ENCODE measurements at places on chromosomes 7 and 10. TPM values are rescaled to one million over a fixed set of nuclear protein-coding genes. Genes with fewer than 3 reads are reported as not detected.

Gene FAM25A
- total RNA-seq: not detected

Gene FOXI2
- not detected for total RNA-seq

Gene CALY
- total RNA-seq: not detected

Gene CPED1
- total RNA-seq: 0.77 TPM

Gene PLEKHS1
- total RNA-seq: not detected

Gene GNGT1
- not detected for total RNA-seq

Gene SEMA3D
- not detected for total RNA-seq

Gene BMPER
- total RNA-seq: not detected

Gene PIP
- total RNA-seq: not detected

Gene SUGCT
- total RNA-seq: 0.51 TPM

Gene SPAM1
- not detected for total RNA-seq

DNA sequence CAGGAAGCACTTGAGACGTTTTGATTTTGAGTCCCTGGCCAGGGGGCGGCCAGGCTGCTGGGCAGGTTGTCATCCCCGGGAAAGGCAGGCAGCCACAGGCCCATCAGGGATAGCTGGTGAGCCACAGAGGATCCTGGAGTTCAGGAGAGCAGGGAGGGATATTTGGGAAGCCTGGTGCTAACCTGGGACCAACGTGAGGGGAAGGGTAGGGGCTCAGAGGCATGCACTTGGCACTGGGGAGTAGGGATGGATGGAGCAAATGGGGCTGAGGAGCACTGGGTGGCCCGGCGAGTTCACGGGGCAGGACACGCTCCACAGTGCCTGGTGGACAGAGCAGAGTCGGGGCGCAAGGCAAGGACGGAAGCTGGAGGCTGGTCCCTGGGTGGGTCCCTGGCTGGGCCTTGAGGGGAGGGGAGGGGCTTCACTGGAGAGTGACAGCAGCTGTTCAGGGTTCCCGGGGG is 30.2 kb downstream of the LRRC27 start:
- no peaks in the 10 kb centered on the region for H3K4me1 ChIP-seq
- H3K27ac ChIP-seq: no peak overlapping the region
- no peaks in the 10 kb centered on the region for H3K36me3 ChIP-seq
- no peaks in the 10 kb centered on the region for H3K27me3 ChIP-seq

GRCh38 chr10:26981232-26981824 is 119.0 kb downstream of the ANKRD26 start:
- no peaks in the 10 kb centered on the region for H3K36me3 ChIP-seq
- DNase-seq: no peak
- no peaks in the 10 kb centered on the region for H3K4me1 ChIP-seq
- H3K4me3 ChIP-seq: no peak overlapping the region
- H3K27me3 ChIP-seq: no peaks in the 10 kb centered on the region
- no peak overlapping the region for H3K27ac ChIP-seq

GRCh38 chr7:70434376-70434775 is 697.6 kb upstream of the GALNT17 start:
- no peak for DNase-seq
- H3K27me3 ChIP-seq: no peaks in the 10 kb centered on the region
- no peak overlapping the region for H3K27ac ChIP-seq

DNA sequence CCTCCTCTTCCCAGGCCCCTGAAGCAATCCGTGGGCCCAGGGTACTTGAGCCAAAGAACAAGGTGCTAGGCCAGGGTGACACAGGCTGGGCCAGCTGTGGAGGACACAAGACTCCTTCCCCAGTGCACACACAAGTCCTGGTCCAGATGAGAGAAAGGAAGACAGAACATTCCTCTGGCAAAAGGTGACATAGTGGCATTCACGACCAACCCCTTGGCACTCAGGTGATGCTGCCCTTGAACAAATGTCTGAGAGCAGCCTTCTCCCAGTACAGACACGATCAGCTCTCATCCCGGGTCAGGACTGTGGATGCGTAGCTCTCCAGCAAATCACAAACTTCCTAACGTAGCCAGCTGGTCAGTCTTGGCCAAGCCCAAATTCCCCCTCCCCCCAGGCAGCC is 118.5 kb downstream of the OAT start:
- H3K27ac ChIP-seq: no peak overlapping the region
- no peaks in the 10 kb centered on the region for H3K36me3 ChIP-seq
- H3K4me3 ChIP-seq: no peak overlapping the region
- H3K4me1 ChIP-seq: no peaks in the 10 kb centered on the region
- H3K27me3 ChIP-seq: no peaks in the 10 kb centered on the region

- H3K4me3 ChIP-seq: no peak overlapping the region
- H3K27me3 ChIP-seq: no peaks in the 10 kb centered on the region
- no peaks in the 10 kb centered on the region for H3K4me1 ChIP-seq
- H3K36me3 ChIP-seq: no peaks in the 10 kb centered on the region
Observed at GRCh38 chr7:8719102-8719501, 285.7 kb downstream of the NXPH1 start.

DNA sequence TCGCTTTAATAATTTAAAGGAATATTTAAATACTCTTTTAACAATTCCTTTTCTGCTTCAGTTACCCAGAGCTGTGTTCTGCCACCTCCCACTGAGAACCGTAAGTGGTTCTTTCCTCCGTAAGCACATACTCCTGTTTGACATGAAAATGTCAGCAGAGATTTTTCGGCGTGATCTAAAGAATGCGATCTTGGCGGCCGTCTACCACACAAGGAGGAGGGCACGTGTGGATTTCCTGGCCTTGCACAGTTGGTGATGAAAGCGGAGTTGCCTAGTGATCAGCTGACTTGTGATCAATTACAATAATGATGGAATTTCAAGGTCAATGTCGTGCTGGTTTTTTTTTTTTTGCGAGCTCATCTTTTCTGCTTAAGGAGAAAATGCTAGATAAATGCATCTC is 35.6 kb upstream of the INSIG1 start:
- H3K36me3 ChIP-seq: no peaks in the 10 kb centered on the region
- DNase-seq: no peak
- H3K27me3 ChIP-seq: no peaks in the 10 kb centered on the region
- H3K4me1 ChIP-seq: no peaks in the 10 kb centered on the region
- no peak overlapping the region for H3K27ac ChIP-seq

GRCh38 chr7:2120251-2120660 is 112.5 kb downstream of the MAD1L1 start:
- no peak overlapping the region for H3K27ac ChIP-seq
- H3K27me3 ChIP-seq: no peaks in the 10 kb centered on the region
- peaks cover 14% of the 10 kb centered on the region for H3K36me3 ChIP-seq
- no peaks in the 10 kb centered on the region for H3K4me1 ChIP-seq
- no peak for DNase-seq

GRCh38 chr7:118104812-118105441 is 79.0 kb upstream of the LSM8 start:
- H3K36me3 ChIP-seq: no peaks in the 10 kb centered on the region
- H3K4me3 ChIP-seq: no peak overlapping the region
- no peaks in the 10 kb centered on the region for H3K27me3 ChIP-seq

DNA sequence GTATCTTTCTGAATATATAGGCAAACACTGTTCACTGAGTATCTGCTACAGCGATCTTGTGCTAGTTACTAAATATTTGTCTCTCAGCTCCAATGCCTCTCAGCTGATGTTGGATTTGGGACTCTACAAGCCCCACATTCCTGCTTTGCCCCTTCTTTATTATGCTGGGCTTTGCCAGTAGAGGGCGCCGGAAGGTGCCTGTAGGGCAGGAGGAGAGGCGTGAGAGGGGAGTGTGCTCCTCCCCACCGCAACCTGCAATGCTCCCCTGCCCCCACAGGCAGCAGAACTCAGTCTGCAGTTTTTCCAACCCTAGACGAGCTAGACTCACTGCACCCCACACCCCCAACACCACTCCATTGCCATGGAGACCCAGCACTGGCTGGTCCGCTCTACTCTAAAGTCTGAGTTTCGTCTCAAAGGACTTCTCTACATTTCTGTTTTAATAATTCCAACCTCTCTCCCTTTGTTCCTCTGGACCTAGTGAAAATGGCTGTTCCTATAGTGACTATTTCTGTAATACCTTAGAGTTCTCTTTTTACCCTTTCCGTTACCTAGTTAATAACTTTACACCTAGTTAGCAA is 337.6 kb downstream of the CCSER2 start:
- H3K27me3 ChIP-seq: no peaks in the 10 kb centered on the region
- H3K36me3 ChIP-seq: no peaks in the 10 kb centered on the region
- H3K4me3 ChIP-seq: no peak overlapping the region
- no peak overlapping the region for H3K27ac ChIP-seq
- no peaks in the 10 kb centered on the region for H3K4me1 ChIP-seq
- DNase-seq: no peak

DNA sequence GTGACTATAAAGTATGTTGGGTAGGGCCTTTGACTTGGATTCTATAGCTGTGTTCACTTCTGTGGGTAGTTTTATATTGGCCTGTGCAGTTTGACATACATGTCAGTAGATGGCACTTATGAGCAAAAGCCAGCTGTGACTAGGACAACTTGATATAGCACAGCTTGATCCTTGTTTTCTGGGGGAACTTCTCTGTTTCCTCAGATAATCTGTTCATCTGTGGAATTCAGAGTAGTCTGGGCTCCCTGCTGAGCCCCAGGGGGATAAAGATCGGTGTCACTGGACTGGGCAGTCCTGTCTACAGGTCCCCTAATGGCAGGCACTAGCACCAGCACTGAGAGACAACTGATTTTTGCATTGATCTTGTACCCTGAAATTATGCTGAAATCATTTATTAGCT is 25.4 kb downstream of the CYP2C9 start:
- no peak overlapping the region for H3K4me3 ChIP-seq
- no peak for DNase-seq
- no peaks in the 10 kb centered on the region for H3K27me3 ChIP-seq
- H3K27ac ChIP-seq: no peak overlapping the region
- H3K36me3 ChIP-seq: no peaks in the 10 kb centered on the region

- no peaks in the 10 kb centered on the region for H3K36me3 ChIP-seq
- no peak for DNase-seq
- no peaks in the 10 kb centered on the region for H3K27me3 ChIP-seq
- H3K4me1 ChIP-seq: peaks cover 16% of the 10 kb centered on the region
Observed at GRCh38 chr7:77799078-77799964, 748 bp downstream of the PHTF2 start.

DNA sequence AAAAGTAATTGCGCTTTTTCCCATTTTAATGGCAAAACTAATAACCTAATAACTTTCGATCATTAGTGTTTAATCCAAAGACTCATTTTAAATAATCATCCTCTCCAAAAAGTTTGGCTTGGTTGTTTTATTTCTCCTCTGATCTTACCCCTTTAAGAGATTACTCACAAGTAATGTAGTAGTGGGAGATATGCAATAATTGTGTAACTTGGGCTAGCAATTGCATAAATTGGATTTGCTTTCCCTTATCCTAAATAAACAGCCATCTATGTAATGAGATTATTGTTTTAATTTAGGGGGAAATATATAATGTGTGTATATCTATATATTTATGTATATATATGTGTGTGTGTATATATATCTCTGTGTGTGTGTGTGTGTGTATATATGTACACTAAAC is 82.5 kb downstream of the RNLS start:
- H3K36me3 ChIP-seq: no peaks in the 10 kb centered on the region
- no peaks in the 10 kb centered on the region for H3K4me1 ChIP-seq
- no peak overlapping the region for H3K4me3 ChIP-seq
- H3K27ac ChIP-seq: no peak overlapping the region

DNA sequence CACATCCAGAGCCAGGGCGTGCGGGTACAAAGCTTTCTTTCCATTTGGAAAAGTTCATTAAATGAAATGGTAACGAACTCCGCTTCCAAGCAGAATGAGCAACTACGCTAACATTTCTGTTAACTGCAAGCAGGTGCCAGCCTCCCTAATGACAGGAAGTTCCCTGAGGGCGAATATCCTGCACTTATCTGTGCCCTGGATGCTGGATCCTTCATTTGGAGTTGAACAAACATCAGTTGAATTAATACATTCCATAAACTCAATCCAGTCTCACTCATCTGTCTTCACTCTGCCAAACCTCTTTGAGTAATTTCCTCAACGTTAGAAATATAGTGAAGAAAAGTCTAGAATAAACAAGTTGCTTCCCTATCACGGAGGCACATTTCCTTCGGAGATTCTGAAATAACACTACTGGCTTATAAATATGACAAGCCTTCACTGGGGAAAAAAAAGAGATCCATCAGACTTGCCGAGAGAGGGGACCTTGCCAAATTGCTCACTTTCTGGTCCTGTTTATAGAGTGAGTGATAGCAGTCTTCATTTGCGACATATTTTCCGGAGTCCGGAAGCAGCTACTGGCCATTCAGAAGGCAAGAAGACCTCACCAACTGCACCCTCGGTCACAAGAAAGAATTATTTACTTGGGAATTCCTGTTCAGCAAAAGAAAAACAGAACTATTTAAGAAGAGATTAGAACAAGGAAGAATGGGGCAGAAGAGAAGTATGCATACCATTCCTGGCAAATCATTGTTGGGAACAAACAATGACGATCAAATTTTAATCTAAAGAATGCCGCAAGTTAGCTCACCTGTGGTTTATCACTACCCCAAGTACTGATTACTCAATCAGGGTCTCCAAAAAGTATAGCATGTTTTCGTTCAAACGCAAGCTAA is 196.4 kb downstream of the FAM107B start:
- no peaks in the 10 kb centered on the region for H3K27me3 ChIP-seq
- H3K4me1 ChIP-seq: peaks cover 11% of the 10 kb centered on the region
- H3K27ac ChIP-seq: no peak overlapping the region
- DNase-seq: no peak

DNA sequence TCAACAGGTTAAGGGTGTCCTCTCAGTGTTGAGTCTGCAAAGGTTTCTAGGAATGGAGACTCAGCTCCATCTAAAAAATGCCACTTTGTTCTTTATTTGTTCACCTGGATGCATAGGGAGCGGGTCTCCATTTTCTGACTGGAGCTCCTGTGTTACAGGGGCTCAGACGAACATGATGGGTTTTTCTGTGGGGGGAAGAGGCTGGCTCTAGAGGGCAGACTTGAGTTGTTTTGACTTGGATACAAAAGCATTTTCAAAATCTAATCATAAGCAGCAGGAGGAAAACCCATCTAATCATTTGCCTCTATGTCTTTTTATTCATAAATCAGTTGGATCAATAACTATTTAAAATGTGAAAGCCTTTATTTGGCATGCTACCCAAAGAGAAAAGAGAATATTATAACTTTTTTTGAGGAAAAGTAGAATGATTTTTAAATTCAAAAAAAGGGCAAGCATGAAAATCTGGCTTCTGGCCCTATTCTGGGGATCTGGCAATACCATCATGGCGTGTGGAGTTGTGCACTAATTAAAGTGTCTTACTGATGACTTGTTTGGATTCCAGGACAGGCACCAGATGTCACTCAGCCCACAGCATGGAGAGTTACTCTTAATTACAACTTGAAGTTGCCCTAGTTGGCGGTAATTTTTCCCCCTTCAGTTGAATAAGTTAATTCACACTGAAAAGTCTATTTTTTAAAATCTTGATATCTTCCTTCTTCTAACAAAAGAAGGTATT is 594.9 kb downstream of the REEP3 start:
- no peak overlapping the region for H3K27ac ChIP-seq
- H3K4me1 ChIP-seq: no peaks in the 10 kb centered on the region
- no peaks in the 10 kb centered on the region for H3K27me3 ChIP-seq
- no peaks in the 10 kb centered on the region for H3K36me3 ChIP-seq
- DNase-seq: no peak

- no peak overlapping the region for H3K27ac ChIP-seq
- no peaks in the 10 kb centered on the region for H3K36me3 ChIP-seq
- no peak for DNase-seq
- no peak overlapping the region for H3K4me3 ChIP-seq
- no peaks in the 10 kb centered on the region for H3K27me3 ChIP-seq
- no peaks in the 10 kb centered on the region for H3K4me1 ChIP-seq
Observed at GRCh38 chr7:18312482-18312881, 183.1 kb upstream of the HDAC9 start.

- 0 out of 2 replicates have a peak overlapping the region, but pooled peaks have one; percentile 8 for H3K27ac ChIP-seq
- peak; percentile 68 for DNase-seq
- no peaks in the 10 kb centered on the region for H3K27me3 ChIP-seq
Observed at GRCh38 chr7:105806592-105807447, 69.6 kb downstream of the ATXN7L1 start.

GRCh38 chr10:18097524-18097923 is 42.7 kb upstream of the CACNB2 start:
- no peaks in the 10 kb centered on the region for H3K27me3 ChIP-seq
- no peak overlapping the region for H3K4me3 ChIP-seq
- no peaks in the 10 kb centered on the region for H3K4me1 ChIP-seq
- DNase-seq: no peak

Measured in GM12878 (cell line).